ENCODE measurements at places on chromosomes 12 and 14.

- DNase-seq: no peak
Observed at GRCh38 chr14:94774344-94775090, 4.6 kb upstream of the GSC start.

- no peak for DNase-seq
Observed at GRCh38 chr12:121806009-121806545, 2.3 kb downstream of the SETD1B start.

GRCh38 chr14:85523624-85524023, 6.3 kb upstream of the FLRT2 start:
- no peak for DNase-seq

GRCh38 chr14:89849931-89850330, 104.6 kb downstream of the EFCAB11 start:
- no peak for DNase-seq

DNA sequence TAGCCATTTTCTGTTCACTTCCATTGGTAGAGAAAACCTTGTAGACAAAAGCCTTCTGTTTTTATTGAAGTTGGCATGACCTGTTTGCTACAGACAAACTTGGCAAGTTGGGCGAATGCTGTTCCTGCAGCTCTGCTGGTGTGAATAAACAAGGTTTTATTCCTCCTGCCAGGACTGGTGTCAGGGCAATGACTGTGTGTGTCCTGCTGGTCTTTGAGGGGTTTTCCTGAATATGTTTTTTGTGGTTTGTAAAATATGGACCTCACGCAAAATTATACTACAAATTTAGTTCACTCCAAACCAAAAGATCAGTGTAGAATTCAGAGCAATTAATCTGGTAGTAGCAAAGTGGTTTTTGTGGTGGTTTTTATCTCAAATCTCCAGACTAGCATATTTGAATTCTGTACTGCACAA, 140.8 kb downstream of the ERC1 start:
- DNase-seq: no peak

DNA sequence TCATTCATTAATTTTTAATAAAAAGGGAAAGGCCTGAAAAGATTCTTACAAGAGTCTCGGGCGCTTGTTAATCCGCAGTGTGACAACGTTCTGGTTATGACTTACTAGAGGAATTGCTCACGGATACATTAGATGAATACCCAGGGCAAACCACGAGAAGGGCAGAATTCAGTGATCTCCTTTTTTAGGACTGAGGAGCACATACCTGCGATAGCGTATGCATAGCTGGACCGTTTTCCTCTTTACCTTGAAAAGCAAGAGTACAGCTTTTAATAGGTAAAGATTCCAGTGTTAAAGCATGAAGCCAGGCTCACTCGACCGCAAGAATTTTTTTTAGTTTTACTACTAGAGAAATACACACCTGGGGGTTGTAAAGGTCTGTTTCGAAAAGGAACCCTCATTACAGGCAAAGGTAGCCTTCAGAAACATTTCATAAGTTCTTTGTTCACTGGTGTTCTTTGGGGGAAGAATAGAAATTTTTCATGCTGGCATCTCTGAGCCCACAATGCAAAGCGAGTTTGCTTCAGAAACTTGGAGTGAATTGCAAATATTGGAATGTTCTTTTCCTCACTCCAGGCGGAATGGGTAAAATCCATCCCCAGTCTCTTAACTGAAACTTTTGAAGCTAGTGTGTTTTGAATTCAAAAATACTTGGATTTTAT, 953 bp downstream of the MAPK1IP1L start:
- no peak for DNase-seq

DNA sequence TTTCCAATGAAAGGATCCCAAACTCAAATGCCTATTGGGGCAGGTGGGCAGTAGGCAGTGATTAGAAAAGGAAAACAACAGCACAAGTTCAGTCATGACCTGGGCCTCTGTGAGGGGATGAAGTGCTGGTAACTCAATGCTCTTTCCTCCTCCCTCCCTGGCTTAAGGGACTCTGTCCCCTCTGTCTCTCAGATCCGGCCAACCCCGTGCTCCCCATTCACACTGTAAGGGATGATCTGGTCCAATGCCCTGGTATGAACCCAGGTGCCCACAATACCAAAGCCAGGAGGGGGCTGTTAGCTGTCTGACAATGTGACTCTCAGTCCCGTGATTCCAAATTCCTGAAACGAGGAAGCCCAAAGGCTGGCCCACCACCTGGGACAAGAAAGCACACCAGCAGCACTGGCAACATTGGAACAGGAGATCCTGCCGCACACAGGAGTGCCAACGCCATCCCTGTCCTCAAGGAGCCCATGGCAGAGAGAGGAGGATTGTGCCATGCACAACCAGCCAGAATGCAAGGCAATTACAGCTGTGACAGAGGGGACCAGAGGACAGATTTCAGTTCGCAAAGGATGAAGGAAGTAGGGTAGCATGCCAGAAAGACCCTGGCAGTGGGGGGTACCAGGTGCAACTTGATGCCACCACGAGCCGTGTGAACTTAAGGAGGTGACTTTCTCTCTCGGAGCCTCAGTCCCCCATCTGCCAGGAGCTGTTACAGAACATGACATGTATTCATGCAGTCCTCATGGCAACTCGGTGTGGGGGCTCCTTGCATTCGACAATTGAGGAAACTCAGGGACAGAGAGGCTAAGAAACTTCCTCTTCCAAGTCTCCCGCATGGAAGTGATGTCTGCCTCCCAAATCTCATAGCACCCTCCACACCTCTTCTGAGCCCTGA, 37.6 kb downstream of the SERPINA3 start:
- DNase-seq: no peak

- DNase-seq: no peak
Observed at GRCh38 chr14:21097636-21098075, 799 bp downstream of the ZNF219 start.

DNA sequence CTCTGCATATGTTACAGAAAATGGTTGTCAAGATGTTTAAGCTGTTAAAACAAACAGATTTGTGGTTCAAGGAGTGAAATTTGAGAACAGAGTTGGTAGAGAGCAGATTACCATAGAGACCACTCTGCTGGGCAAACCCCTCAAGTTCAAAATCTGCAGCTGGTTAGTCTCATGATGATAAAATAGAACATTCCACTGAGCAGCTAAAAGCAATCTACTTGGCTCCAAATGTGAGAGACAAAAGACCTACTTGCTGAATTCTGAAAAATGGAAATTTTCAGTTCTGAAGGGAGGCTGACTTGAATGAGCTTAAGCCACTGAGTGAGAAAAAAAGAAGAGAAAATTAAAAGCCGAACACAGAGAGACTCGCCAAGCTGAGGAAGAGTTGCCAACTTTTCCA, 519.3 kb downstream of the NOVA1 start:
- DNase-seq: no peak

- no peak for DNase-seq
Observed at GRCh38 chr14:31990183-31990857, 86.8 kb upstream of the ARHGAP5 start.

- DNase-seq: no peak
Observed at GRCh38 chr14:36367985-36368774, 47.7 kb upstream of the MBIP start.

GRCh38 chr12:75437564-75437963, 43.0 kb upstream of the GLIPR1 start:
- no peak for DNase-seq

Data from GOT3 (cell line).